ENCODE measurements at places on chromosomes 2 and 18. TPM values are rescaled to one million over a fixed set of nuclear protein-coding genes. Genes with fewer than 3 reads are reported as not detected.
A peak's percentile ranks its signal among the peaks of the same experiment; 100 is the strongest.

The ECEL1 gene
- total RNA-seq = 6.5 TPM

The DQX1 gene
- 0.45 TPM for total RNA-seq

The CRACDL gene
- 2.9 TPM for total RNA-seq

The SIX3 gene
- total RNA-seq = not detected

The CCDC148 gene
- total RNA-seq = 13.5 TPM

The SKOR2 gene
- total RNA-seq = 19.9 TPM

The THSD7B gene
- 47.1 TPM for total RNA-seq

The SLC14A1 gene
- 3.7 TPM for total RNA-seq

The NDC80 gene
- 20.3 TPM for total RNA-seq

The FSHR gene
- total RNA-seq = not detected

The DHRS9 gene
- 0.64 TPM for total RNA-seq

The FAM110C gene
- 2.9 TPM for total RNA-seq

The PLEK gene
- 2.7 TPM for total RNA-seq

The ELOA2 gene
- not detected for total RNA-seq

The EML6 gene
- 23.0 TPM for total RNA-seq

DNA sequence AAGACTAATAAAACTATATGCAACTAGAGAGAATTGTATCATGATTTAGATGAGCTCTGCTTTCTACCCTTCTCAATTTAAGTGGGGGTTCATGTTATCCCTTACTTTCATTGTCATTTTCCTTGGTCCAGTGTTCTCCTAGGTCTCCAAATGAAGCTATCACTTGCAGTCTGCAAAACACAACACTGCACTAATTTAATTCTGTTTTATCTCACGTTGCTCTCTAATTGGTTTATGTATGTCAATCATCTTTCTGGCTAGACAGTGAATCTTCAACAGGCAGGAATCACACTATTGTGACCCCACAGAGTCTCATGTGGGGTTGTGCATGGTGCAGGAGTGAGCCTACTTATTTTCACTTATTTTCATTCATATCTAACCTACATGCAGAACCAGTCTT, 348.3 kb upstream of the SYT4 start:
- DNase-seq = no peak

- DNase-seq = no peak
Measured at GRCh38 chr2:102470168-102470567, 2.9 kb upstream of the SLC9A4 start.

GRCh38 chr2:23096906-23097602, 287.9 kb upstream of the KLHL29 start:
- DNase-seq = no peak

DNA sequence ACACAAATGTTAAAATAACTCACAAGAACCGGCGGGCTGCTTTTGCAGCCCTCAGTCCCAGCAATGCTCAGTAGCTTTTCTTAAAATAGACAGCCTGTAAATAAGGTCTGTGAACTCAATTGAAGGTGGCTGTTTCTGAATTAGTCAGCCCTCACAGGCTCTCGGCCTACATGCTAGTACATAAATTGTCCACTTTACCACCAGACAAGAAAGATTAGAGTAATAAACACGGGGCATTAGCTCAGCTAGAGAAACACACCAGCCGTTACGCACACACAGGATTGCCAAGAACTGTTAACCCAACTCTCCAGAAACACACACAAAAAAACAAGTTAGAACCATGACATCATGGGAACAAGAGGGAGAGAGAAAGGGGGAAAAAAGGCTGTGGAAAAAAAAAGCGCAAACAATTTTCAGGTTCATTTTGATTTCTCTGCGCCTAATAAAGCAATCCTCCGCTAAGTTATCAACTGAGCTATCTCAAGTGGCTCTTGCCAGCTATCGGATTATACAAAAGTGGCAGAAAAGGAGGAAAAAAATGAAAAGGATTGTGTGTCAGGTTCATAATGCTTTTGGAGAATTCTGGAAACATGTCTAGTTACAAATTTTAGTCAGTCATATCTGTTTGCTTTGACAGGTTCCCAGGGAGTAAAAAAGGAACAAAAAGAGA, 89.1 kb downstream of the ZEB2 start:
- DNase-seq = no peak

- no peak for DNase-seq
Measured at GRCh38 chr2:73451263-73451972, 65.8 kb downstream of the ALMS1 start.

GRCh38 chr2:63301481-63301880, 250.9 kb downstream of the OTX1 start:
- DNase-seq = no peak

DNA sequence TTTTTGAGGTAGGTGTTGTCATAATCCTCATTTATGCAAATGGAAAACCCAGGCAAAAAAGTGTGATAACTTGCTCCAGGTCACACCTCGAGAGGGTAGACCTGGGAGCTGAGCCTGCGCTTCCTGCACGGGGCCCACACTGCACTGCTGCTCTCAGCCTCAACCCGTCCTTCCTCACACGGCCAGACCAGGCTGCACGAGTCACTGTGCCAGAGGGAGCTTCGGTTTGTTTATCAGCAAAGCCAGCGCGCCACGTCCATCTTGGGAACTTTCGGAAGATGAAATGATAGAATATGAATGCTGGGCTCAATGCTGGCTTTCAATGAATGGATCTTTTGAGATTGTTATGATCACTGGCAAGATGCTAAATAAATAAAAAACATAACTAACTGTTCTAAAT, 14.4 kb downstream of the COPS9 start:
- DNase-seq = no peak

- no peak for DNase-seq
Measured at GRCh38 chr2:150778828-150779227, 291.4 kb upstream of the RND3 start.

- no peak for DNase-seq
Measured at GRCh38 chr2:128169933-128170709, 79.1 kb downstream of the UGGT1 start.

GRCh38 chr18:58562146-58562998, 66.5 kb downstream of the ALPK2 start:
- no peak for DNase-seq

GRCh38 chr2:47592381-47592780, 189.4 kb downstream of the MSH2 start:
- DNase-seq = no peak

DNA sequence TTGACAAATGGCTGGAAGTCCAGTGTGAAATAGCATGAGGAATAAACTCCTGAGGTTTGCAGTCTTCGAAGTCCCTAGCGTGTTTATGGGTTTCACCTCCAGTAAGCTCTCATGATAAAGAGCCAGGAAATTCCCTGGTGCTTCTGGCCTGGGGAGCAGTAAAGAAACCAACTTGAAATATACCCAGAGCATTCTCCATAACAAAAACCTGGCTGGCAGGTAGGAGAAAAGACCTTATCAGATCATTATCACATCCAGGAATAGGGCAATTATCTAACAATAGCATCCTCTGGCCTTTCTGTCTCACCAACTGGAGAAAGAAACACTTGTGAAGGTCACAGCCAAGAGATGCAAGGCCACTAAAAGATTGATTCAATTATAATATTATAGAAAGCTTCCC, 513.6 kb upstream of the LRRTM4 start:
- no peak for DNase-seq

DNA sequence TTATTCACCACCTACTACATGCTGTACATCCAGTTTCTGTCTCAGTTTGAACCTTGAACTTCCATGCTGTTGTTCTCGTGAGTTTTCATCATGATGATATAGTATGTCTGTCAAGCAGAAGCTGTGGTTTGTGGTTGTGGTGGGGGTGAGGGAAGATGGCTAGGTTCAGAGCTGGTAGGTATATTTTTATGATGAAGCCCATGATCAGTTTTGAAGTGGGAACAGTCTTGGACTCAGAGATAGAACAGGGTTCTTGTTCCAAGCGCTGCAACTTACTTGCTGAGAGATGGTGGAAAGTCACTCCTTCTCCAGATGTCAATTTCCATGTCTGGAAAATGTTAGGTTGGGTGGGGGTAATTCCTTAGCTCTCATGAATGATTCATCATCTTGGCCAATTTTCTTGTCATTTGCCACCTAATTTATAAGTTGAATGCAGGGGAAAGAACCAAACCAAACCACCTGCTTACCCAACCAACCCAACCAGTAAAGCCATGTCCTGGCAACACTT, 21.6 kb downstream of the PMAIP1 start:
- DNase-seq = no peak

DNA sequence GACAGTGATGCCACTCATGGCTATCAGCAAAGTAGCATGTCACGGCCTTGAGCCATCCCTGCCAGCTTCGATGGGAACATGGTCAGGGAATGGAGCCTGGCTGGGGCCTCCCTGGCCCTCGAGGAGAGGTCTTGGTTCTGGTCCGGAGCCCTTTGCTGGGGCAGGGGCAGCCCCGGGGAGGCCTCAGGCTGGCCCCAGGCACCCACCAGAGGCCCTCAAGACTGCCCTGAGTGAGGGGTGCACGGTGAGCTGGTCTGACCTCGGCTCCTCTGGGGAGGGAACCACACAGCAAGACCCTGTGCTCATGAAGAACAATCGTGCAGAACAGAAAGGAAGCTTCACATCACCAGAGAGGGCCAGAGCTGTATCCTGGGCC, 75.2 kb upstream of the OTOS start:
- no peak for DNase-seq

GRCh38 chr18:58392324-58393000, 236.4 kb downstream of the ALPK2 start:
- DNase-seq = peak; percentile 52

- DNase-seq = no peak
Measured at GRCh38 chr2:44135771-44136170, 32.9 kb upstream of the PPM1B start.

DNA sequence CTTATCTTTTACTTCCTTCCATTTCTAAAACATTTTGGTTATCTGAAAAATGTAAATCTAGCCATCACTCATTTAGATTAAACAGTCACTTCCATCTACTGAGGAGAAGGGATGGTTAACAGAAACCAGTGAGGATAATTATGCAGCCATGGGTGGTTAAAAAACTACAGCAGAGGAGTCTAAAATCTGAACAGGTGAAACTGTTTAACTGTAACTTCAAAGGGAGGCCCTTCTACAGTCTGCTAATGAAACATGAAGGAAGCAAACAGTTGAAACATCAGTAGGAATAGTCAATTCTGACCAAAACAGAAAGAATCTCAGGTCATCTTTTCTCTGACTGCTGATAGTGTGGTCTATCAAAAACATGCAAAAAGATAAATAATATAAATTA, 71.0 kb downstream of the DTNB start:
- no peak for DNase-seq

DNA sequence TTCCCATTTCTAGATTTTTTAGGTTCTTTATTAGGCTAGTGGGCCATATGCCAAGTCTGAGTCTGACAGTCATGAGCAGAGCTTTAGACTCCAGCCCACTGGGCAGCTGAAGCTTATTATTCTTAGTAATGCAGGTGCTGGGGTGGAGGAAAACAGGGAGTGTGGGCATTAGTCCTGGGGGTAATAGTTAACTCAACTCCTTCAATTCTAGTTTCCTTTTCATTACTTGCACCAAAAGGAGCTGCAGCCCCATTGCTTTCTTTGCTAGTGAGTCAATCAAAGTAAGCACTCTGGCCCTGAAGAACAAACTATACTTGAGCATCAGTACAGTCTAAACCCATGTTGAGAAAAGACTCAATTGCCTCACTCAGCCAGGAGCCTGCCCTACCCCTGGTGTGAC, 35.5 kb downstream of the ICOS start:
- no peak for DNase-seq

DNA sequence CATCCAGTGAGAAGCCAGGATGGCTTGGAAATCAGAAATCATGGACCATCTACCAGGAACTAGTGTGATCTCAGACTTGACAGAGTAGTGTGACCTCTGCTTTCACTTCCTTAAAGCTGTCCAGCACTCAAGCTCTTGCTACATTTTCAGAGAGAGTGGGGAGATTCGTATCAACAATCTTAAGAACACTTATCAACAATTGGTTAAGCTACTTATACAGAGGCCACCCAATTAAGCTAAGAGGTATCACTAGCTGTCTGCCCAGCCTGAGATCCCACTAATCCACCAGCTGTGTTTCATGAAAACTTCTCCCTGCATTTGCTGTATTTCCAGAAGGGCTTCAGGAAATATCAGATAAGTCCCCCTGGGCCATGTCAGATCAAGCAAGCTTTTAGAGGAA, 4.2 kb downstream of the RPRM start:
- DNase-seq = no peak

GRCh38 chr18:12880541-12880910, 3.5 kb downstream of the PTPN2 start:
- DNase-seq = no peak

DNA sequence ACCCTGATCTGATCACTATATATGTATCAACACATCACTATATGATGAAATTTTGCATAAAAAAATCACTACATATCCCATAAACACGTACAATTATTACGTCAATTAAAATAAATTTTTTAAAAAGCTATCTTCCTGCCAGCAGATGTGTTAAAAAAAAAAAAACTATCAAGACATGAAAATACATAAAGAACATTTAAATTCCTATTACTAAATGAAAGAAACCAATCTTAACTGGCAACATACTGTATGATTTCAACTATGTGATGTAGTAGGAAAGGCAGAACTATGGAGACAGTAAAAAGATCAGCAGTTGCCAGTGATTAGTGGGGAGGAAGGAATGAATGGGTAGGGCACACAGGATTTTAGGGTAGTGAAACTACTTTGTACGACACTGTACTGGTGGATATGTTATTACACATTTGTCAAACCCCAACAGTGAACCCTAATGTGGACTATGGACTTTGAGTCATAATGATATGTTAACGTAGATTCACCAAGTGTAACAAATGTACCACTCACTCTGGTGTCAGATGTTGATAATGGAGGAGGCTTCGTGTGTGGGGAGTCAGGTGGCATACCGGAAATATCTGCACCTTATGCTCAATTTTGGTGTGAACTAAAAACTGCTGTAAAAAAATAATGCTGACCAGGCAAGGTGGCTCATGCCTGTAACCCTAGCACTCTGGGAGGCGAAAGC, 27.4 kb downstream of the USP34 start:
- DNase-seq = no peak

- no peak for DNase-seq
Measured at GRCh38 chr2:226860087-226860486, 24.2 kb downstream of the RHBDD1 start.

- DNase-seq = no peak
Measured at GRCh38 chr2:237877576-237878307, 18.3 kb downstream of the RAMP1 start.

GRCh38 chr2:99488539-99489062, 1.2 kb downstream of the REV1 start:
- DNase-seq = no peak

DNA sequence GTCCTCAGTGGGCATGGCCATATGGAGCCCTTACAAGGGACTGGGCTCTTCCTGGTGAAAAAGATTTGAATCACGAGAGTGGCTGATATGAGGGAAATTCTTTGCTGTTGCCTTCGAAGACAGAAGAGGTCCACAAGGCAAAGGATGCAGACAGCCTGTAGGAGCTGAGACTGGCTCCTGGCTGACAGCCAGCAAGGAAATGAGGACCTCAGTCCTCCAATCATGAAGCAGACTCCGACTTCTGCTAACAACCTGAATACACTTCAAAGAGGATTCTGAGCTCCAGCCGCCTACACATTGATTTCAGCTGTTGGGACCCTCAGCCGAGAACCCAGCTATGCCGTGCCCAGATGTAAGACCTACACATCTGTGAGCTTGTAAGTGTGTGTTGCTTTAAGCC, 3.0 kb upstream of the ST8SIA5 start:
- DNase-seq = peak; percentile 47
